ENCODE measurements at places on chromosomes 3 and 15.

DNA sequence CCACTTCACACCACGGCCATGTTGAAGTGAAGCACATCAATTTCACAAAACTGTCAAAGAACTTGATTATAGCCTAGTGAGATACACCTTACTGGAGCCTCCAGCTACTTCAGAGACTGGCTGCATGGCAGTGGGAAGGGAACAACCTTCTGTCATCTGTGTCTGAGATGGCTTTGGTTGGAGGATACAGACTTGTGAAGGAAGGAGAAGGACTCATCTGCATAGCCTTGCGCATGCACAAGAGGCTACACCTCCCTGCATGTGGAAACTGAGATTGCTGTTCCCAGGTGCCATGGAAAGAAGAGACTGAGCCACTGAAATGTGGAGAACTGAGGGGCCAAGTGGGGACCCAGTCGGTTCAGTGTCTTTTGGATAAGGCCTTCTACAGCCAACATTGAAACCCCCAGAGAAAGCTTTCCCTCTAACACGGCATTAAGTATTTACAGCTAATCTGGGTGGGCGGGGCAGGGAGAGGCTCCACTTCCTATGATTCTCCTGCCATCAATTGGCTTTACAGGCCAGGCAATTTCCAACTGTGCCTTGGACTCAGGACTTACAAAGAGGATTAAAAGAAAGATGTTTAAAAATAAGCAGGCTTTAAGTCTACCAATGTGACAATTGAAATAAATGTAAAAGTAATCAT, 58.8 kb downstream of the IL16 start:
- DNase-seq, result no peak

DNA sequence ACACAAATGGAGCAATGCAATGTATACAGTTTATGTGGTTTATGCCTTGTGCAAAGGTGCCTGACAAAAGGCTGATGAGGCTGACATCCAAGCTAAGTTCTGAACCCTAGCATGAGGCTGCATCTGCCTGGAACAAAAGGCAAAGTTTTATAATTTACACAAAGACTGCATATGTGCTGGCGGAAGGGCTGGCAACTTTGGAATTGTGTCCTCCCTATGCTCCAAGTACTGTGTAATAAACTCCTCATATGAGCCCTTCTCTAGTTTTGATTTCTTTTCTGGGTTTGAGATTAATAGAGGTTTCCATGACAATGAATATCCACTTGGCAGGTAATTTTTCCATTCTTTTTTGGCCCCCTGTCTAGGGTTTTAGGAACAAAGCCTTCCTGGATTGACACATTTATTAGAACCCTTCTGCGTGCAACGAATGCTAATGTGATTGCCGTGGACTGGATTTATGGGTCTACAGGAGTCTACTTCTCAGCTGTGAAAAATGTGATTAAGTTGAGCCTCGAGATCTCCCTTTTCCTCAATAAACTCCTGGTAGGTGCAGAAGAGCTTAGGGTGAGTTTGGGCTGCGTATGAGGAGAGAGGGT, 10.8 kb downstream of the PLA1A start:
- no peak for DNase-seq

- no peak for DNase-seq
Observed at GRCh38 chr3:29544701-29545363, 264.0 kb downstream of the RBMS3 start.

DNA sequence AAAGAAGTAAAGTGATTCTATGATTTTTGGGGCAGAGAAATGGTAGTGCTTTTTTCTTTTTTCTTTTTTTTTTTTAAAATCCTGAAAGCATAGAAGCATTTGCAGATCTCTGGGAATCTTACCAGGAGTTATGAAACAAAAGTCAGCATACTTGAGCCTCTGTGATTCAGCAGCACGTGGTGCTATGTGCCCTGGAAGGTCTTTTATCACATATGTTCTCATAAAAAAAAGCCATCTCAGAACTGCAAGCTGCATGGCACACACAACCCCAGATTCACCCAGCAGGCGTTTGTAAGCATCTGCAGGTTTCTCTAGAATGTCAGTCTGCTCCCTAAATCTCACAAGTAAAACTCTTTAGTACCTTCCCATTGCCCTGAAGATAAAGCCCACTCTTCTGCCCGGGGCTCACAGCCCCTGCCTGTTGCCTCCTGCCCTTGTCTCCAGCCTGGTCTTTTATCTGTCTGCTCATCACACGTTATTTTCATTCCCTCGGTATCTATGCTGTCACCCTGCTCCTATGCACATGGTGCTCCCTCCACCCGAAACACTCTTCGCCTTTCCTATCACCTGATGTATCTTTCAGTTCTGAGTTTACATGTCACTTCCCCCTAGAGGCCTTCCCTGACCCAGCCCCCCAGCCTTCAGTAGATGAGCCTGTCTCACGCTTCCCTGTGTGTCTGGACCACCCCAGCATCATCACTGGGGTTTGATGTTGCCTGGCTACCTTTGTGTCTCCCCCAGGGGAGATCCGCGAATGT, 72.4 kb downstream of the CHDH start:
- DNase-seq, result no peak

DNA sequence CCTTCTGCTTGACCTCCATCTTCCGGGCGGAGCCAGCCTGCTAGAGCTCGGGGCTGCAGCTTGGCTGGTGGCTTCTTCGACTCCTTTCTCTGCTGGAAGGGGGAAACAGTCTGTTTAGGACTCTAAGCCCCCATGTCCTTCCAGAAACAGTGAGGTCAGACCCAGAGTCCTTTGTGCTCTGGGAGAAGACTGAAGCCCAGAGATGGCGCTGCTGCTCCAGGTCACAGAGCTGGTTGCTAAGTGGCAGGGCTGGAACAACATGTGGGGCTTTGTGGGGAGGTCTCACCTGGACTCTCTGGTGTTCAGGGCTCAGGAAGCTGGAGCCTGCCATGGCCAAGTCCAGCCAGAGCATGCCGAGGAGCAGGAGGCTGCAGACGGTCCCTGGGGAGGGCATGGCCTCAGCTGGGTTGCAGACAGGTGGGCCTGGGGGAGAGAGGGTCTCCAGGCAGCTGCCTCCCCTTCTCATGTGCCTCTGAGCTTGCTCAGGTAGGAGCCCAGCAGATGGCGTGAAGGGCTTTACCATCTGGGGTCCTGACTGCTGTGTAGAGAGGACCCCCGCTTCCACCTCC, 2.9 kb downstream of the GHRL start:
- DNase-seq, result no peak

DNA sequence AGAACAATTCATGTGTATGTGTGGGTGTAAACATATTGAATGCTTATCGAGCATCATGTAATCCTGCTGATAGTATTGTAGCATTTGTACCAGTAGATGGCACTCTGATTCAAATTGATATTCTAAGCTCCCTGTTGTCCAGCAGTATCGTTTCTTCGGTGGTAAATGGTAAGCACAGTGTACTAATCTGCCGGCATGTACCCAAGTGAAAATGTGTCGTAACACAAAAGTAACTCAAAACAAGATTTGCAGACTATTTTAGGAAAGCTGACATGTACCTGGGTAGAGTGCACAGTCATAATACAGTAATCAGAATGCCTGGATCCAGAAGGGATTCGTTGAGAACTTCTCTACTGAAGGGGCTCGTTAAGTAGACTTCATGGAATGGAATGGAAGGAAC, 31.7 kb upstream of the MNS1 start:
- DNase-seq, result no peak

DNA sequence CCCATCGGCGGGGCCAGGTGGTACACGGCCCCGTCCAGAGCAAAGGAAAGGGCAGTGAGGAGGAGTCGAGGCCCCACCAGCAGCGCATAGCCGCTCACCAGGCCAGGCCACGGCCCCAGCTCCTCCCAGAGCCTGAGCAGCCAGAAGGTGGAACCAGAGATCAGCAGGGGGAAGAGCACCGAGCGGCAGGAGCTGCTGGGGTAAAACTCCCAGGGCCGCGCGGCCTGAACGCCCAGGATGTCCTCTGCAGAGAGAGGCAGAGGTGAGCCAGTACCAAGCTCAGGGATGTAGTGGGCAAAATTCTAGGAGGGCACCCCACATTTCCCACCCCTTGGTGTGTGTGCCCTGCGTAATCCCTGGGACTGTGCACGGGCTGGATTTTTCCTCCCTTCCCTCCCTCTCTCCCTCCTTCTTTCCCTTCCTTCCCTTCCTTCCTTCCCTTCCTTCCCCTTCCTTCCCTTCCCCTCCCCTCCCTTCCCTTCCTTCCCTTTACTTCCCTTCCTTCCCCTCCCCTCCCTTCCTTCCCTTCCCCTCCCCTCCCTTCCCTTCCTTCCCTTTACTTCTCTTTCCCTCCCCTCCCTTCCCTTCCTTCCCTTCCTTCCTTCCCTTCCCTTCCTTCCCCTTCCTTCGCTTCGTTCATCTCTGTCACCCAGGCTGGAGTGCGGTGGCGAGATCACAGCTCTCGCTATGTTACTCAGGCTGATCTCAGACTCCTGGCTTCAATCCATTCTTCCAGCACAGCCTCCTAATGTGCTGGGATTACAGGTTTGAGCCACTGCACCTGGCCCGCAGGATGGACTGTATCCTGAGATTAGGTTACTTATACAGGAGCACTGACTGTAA, 6.3 kb upstream of the NCBP2 start:
- DNase-seq, result no peak

- no peak for DNase-seq
Observed at GRCh38 chr15:63395730-63396151, 14.1 kb upstream of the CA12 start.

DNA sequence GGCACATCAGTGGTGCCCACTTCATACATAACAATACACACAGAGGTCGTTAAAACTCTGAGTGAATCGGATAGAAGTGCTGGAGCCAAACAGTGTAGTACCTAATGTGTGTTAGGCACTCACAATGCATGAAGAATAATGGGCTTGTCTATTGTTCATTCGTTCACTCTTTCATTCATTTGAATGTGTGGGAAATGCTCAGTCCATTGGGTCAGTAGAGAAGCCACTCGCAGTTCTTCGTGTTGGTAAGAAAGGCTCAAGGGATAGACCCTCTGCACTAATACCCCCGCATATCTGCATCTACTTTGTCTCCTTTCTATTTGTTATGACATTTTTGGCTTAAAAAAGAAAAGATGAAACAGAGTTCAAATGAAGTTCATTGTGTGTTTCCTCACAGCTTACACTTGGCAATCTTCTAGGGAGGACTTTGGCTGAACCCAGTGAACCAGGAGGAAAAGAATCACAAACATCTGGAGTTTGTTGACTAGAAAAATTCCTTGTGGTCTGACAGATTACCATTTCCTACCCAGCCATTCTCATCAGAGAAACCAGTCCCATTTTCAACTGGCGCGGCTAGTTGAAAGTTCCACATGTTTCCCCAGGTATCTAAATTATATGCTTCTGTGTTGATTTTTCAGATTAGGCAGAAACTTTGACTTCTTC, 32.8 kb upstream of the MFSD1 start:
- no peak for DNase-seq

- no peak for DNase-seq
Observed at GRCh38 chr3:43390255-43390588, 103.9 kb downstream of the SNRK start.

DNA sequence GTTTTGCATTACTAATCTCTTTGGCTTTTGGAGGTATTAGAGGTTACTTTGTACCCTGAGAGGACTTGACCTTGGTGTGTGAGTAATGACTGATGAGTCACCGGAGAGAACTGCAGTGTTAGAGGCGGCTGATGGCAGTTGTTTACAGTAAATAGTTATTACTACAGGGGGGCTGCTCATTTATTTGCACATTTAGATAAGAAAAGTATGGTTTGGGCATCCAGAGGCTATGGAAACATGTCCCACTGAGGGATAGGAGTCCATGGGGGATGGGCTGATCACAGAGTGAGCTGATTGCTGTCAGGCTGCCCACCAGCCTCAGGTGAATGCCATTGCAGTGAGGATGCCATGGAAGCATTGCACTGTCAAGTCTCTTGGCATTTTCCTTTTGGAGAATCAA, 17.3 kb upstream of the STAC start:
- DNase-seq, result no peak

DNA sequence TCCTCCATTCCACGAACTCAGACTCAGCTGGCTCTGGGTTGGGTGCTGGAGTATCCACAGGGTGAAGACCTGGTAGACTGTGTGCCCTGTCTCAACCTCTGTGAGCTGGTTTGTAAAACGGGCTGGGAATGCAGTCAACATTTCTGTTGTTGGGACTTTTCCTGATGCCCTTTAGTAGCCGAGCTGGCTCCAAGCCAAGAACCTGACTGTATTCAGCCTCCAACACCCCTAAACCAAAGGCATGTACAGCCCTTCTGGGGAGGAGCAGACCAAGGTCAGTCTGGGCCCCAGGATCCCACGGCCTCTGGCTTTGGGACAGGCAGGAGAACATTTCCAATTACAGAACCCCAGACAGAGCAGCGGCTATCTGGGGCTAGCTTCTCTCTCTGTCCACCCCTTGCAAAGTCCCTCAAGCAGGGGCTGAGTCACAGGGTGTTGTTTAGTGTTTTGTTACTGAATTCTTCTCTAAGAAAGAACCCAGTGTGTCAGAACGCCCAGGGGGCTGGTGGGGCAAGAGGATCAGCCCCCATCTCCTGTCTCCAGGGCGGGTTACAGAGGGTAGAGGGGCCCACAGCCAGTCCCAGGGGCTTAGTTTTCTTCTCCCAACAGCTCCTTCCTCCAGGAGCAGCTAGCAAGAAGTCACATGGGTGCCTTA, 56.8 kb upstream of the SLC6A6 start:
- no peak for DNase-seq

- DNase-seq, result no peak
Observed at GRCh38 chr3:141262308-141262705, 30.7 kb downstream of the PXYLP1 start.

- no peak for DNase-seq
Observed at GRCh38 chr15:55179141-55179540, 17.6 kb downstream of the RSL24D1 start.

DNA sequence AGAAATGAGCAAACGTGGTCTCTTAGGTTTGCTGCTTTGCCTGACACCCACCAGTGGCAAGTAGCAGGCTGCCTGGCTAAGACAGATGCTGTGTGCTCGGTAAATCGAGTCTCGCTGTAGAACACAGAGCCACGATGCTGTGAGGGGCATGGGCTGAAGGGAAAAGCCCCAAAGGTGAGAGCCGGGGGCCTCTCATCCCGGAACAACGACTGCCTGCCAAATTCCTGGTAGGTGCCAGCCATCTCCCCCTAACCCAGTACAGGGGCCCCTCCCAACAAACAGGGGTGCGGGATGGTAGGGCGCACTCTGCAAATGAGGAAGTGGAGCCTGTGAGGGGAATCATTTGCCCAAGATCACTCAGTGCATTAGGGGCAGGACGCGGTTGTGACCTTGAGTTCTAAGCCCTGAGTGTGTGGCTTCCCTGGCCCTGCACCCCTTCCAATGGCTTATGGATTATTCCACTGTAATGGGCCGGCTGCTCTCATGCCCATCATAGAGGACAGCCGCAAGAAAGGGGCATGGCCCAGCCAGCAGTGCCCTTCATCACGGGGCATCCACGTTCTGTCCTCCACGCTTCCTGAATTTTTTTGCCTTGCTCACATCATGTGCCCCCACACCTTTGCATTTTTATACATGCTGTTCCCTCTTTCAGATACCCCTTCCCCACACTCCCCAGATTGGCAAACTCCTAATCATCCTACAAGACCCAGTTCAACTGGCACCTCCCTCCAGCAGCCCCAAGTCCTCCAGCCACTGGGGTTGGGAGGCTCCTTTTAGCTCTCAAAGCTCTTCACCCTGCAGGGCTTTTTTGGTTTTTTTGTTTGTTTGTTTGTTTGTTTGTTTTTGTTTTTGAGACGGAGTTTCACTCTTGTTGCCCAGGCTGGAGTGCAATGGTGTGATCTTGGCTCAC, 125.4 kb downstream of the NUP210 start:
- no peak for DNase-seq

- DNase-seq, result no peak
Observed at GRCh38 chr3:50862221-50862620, 187.5 kb downstream of the DOCK3 start.

GRCh38 chr3:61877359-61878138, 316.2 kb downstream of the PTPRG start:
- no peak for DNase-seq

- no peak for DNase-seq
Observed at GRCh38 chr3:138947495-138948121, 591 bp downstream of the FOXL2NB start.

Data from stimulated activated CD4-positive, alpha-beta T cell treated with anti-CD3 and anti-CD28 coated beads, Interleukin-4, amount 100 ng/mL, for 1 hour (primary cell).